ENCODE measurements at places on chromosomes 11 and 22.

- no peak for DNase-seq
Measured at GRCh38 chr22:32996702-32997101, 61.5 kb downstream of the SYN3 start.

GRCh38 chr11:41522391-41522790 is 62.9 kb upstream of the LRRC4C start:
- DNase-seq, result no peak

- no peak for DNase-seq
Measured at GRCh38 chr11:132777067-132777975, 755.0 kb downstream of the OPCML start.

DNA sequence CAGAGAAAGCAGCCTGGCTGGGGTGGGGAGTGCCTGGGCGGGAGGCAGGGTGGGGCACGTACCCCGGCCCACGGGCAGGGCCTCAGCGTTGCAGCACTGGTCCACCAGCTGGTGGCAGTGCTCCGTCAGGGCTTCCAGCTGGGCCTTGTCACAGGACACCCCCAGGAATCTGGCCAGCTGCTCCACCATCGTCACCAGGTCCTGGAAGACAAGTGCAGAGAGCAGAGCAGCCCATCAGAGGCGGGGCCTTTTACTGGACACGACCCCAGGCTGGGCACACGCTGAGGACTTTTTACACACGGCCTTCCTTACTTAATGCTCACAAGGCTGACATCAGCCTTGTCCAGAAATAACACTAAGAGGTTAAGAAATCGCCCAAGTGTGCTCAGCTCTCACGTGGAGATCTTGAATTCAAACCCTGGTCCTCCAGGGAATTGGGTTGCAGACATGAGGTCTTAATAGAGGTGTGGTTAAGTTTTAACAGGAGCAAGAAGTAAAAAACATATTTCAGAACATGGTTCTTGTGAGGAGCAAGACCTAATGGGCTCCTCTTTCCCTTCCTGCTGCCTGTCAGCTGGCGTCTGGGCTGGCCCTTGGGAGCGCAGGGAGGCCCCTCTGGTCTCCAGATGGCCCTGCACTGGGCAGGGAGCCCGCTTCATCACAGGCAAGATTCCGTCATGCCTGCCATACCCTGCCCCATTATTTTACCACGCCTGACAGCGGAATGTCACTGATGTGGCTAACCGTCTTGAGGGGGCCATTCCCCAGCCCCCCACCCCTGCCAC is 17.1 kb upstream of the EFCAB6 start:
- DNase-seq, result no peak

- DNase-seq, result no peak
Measured at GRCh38 chr22:37054056-37054395, 2.5 kb downstream of the KCTD17 start.

Data from activated CD4-positive, alpha-beta T cell treated with anti-CD3 and anti-CD28 coated beads, Interleukin-2, amount 50 U/mL, for 48 hours (primary cell).